ENCODE measurements at places on chromosomes 13 and 19. TPM values are rescaled to one million over a fixed set of nuclear protein-coding genes. Genes with fewer than 3 reads are reported as not detected.

Gene NLRP4
- total RNA-seq = not detected

Gene CGB1
- not detected for total RNA-seq

Gene BEST2
- not detected for total RNA-seq

DNA sequence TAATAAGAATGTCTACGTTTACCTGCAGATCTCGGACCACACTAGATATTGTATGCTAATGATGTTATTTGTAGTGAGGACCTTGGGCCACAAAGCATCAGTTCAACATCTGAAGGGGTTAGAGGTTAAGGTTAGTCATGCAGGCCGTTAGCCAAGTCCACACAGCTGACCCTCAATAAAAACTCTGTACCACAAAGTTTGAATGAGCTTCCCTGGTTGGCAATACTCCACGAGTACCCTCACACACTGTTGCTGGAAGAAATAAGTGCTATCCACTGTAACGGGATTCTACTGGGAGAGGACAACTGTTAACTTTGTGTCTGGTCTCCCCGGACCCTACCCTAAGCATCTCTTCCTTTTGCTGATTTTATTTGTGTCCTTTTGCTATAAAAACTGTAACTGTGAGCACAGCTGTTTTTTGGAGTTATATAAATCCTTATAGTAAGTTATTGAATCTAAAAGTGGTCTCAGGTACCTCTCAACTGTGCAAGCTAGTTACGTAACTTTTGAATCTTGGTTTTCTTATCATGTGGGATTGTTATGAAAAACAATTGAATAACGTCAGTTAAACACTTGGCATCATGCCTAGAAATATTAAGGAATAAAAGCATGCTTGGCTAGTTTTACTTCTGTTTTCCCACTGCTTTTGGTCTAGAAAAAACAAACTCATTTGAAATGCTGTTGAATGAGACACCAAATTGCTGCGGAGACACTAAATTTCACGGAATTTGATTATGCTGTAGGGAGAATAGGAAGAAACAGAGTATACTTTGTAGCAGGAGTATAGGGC is 181.5 kb downstream of the DNAJC3 start:
- no peak for DNase-seq
- peaks cover 6% of the 10 kb centered on the region for H3K36me3 ChIP-seq
- H3K27ac ChIP-seq = no peak overlapping the region

- H3K27ac ChIP-seq = no peak overlapping the region
- DNase-seq = no peak
- H3K4me1 ChIP-seq = peaks cover 17% of the 10 kb centered on the region
- no peaks in the 10 kb centered on the region for H3K36me3 ChIP-seq
- no peaks in the 10 kb centered on the region for H3K27me3 ChIP-seq
These were observed 661.2 kb downstream of the TBC1D4 start for GRCh38 chr13:74820809-74821208.
